ENCODE measurements at places on chromosomes 11 and 22. TPM values are rescaled to one million over a fixed set of nuclear protein-coding genes. Genes with fewer than 3 reads are reported as not detected.
A peak's percentile ranks its signal among the peaks of the same experiment; 100 is the strongest.

GRCh38 chr22:49483281-49483870 lies 344.3 kb downstream of the BRD1 start:
- no peak for DNase-seq

- no peak for DNase-seq
Observed at GRCh38 chr11:121249039-121249663, 43.4 kb upstream of the SC5D start.

DNA sequence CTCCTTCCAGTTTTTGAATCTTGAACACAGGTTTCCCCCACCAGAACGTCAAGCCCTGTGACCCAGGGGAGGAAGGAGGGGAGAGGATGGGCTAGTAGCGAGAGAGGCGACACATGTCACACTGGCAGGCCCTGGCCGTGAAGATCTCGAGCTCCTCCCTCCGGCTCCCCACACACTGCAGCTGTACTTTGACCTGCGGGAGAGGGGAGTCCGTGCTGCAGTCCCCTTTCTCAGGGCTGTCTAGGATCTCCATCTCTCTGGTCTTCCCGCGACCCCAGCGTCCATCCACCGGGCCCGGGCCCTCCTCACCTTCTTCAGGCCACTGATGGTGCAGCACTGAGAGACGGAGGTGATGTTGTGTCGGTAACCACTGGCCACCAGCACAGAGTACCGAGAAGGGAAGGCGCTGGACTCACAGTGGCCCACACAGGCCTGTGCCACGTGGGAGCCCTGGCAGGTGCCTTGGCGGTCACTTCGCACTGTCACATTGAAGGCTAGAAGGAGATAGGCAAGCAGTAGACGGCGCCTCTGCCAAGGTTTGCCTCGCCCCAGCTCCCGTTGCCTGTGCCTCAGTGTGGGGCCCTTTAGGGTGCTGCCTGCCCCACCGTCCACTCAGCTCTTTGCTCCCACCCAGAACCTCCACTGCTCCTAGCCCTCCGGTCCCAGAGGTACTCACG lies 873 bp downstream of the GPHA2 start:
- no peak for DNase-seq

GRCh38 chr22:24030186-24030702 lies 19.1 kb downstream of the CABIN1 start:
- DNase-seq = no peak

- no peak for DNase-seq
Observed at GRCh38 chr11:60871378-60872061, 4.2 kb downstream of the ZP1 start.

GRCh38 chr22:40002935-40003715 lies 8.4 kb downstream of the FAM83F start:
- no peak for DNase-seq

DNA sequence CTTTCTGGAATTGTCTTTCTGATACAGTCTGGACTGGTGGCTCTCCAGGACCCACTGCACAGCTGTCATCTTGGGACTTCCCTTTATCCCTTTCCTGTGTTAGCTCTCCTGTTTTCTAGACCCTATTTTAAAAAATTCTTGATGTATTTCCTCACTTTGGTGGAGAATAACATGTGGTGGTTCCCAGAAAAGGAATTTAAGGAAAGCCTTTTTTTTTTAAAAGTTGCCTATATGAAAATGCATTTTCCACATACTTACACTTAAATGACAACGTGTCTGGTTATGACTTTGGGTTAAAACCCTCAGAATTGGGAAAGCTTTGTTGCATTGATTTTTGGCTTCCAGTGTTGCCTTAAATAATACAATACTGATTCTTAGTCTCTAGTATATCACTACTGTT lies 400.7 kb downstream of the TMEM135 start:
- DNase-seq = no peak

GRCh38 chr11:96155627-96156378 lies 187.2 kb downstream of the MAML2 start:
- DNase-seq = peak; percentile 79

DNA sequence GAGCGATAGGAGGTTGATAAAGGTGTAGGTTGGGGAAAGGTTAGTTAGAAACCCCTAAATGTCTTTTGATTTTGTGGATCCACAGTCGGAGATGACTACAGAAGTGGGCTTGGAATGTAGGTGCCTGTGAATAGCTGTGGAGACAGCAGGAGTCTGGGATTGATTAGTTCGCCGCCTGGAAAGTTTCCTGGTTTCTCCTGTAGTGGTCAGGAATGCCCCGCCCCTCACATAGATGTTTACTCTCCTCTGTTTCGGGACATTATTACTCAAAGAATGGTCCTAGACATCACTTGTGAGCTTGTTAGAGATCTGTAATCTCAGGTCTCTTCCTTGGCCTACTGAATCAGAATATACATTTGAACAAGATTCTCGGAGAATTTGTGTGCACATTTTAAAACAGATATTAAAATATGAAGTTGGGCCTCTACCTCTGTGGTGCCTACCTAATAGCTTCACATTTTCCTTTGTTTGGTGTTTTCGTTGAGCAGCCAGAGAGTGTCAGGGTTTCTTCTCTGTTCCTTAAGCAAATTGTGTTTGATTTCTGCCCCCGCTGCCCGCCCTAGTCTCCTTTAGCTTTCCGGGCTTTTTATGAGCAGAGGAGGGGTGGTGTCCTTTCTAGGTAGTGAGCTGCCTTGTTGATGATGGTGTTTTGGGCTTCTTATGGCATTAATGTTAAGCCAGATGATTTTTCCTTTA lies 89.4 kb downstream of the PPP6R3 start:
- DNase-seq = no peak

DNA sequence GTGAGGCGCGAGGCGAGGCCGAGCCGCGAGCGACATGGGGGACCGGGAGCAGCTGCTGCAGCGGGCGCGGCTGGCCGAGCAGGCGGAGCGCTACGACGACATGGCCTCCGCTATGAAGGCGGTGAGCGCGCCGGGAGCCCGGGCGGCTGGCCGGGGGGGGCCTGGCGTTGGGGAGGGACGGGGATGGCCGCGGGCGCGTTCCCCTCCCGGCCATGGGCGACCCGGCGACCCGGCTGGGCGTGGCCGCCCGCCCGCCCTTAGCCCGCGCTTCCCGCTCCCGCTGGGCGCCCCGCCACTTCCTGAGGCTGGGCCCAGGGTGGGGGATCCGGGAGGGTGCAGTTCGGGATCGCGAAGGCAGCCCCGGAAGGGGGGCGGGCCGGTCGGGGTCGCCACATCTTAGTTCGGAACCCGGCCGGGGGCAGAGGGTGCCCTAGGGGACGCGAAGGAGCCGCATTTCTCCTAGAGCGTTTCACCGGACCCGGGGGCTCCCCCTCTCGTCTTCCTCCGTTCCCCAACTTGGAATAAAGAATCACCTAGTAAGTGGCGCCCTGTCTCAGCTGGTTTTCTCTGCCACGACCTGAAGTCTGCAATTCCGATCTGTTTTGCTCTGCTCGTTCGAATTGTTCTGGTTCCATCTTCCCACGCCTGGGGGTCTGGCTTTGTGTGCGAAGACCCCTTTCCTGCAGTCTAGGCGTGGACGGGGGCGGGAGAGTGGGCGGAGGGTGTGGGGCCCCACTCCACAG lies 536 bp downstream of the YWHAH start:
- DNase-seq = no peak

GRCh38 chr11:114202011-114202609 lies 94.1 kb upstream of the NNMT start:
- DNase-seq = no peak

DNA sequence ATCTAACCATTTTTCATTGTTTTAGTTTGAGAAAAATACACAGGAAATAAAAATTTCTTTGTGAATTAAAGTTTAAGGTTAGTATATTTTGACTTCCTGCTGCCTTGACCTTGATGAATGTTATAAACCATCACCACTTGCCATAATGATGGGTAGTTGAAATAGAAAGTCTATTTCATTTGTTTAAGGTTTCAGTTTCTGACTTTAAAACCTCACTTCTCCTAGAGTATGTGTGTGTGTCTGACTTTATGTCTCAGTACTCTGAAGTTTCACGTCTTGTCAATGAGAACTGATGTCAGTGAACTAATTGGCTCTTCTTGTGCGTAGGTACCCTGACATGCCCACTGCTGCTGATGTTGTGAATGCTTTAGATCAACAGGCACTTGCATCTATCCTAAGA lies 188.2 kb downstream of the METTL15 start:
- DNase-seq = no peak

DNA sequence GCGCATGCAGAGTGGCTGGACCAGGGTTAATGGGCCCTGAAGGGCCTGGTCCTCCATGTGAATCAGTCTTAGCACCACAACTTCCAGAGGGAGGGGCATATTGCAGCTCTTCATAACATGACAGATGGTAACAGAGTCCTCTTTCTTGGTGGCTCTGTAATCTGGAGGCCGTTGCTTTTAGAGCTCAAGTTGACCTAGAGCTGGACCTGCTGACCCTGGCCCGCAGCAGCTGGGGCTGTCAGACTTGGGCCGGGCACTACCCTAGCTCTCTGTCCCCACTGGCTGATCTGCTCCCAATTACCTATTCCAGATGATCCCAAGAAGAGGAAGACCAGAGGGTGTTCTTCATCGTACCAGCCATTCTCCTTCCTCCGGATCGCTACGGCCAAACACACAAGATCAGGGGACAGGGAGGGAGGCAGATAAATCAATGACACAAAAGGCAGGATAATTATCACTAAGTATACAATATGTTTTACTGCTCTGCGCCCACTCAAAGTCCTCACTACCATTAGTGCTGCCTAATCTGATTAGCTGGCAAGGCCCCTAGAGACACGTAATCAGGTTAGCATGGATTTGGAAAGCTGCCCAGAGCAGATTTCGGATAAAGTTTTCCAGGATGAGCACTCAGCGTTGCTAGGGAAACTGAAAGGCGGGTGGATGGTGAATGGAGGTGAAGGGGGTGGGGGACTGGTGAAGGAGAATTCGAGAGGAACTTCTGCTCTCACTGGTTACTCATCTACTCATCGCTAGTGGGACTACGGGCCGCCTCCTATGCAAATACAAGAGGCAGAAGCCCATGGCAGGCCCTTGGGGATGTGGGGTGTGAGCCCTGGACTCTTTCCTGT lies 64.5 kb upstream of the PHOX2A start:
- no peak for DNase-seq

DNA sequence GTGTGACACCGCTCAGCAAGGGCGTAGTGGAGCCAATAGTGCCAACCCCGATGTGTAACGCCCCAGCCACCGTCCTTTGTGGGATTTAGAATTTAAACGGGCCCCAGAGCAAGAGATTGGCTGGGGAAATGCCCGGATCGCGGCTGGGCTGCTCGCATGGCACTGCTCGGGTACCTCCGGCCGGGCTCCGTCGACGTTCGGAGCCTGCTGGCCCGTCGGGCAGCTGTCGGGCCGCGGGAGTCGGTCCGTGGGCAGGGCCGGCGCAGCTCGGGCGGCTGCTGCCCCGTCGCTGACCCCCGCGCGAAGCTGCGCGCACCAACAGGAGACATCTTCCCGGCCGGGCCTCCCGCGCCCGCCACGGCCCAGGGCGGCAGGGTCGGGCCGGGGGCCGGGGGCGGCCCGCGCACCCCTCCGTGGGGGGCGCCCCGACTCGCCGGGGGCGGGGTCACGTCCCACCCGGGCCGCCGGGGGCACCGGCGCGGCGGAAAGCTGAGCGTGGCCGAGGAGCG lies 1.3 kb upstream of the KDM2A start:
- no peak for DNase-seq

- no peak for DNase-seq
Observed at GRCh38 chr11:131980888-131981668, 610.7 kb downstream of the NTM start.

DNA sequence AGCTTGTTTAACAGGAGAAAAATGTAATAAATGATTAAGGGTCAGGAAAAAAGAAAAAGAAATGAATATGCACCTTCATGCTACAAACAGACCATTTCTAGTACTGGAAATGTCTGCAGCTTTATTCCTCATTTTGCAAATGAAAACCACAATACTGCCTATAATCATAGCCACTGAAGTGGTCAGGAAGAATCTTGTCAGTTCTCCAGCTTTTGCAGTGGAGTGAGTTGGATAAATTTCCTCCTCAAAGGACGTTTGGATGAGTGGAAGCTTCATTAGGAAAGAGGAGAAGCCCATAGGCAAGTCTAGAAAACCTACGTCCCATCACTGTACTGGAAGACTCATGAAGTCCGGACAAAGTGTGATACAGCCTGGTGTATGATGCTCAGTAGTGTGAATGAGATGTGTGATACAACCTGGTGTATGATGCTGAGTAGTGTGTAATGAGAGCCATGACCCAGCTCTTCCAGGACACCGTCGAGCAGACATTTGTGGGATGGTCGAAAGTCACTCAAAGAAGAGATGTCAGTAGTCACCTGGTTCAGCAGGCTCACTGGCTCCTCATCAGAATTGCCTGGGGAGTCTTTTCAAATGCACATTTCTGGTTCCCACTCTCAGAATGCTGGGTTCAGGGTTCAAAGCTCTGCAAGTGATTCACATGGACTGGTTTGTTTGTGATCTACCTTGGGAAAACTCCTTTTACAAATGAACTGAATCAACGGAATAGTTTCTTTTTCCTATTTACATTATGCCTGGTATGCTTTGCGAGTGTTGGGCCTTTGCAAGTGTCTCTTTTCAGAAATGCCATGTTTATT lies 101.3 kb downstream of the PDHX start:
- no peak for DNase-seq

The H19 gene
- total RNA-seq = 355 TPM

The SMARCB1 gene
- 53.4 TPM for total RNA-seq

The OSM gene
- 1.4 TPM for total RNA-seq

The PGR gene
- 2.1 TPM for total RNA-seq

The SCO2 gene
- total RNA-seq = not detected

The TNNT3 gene
- total RNA-seq = 8.6 TPM
